ENCODE measurements at places on chromosomes 6 and 20.
A peak's percentile ranks its signal among the peaks of the same experiment; 100 is the strongest.

- DNase-seq: peak; percentile 65
Observed at GRCh38 chr6:4577406-4577805, 198.8 kb upstream of the CDYL start.

GRCh38 chr6:52306972-52307870 lies 22.7 kb upstream of the MCM3 start:
- DNase-seq: no peak

GRCh38 chr20:6942266-6942665 lies 174.8 kb downstream of the BMP2 start:
- DNase-seq: no peak

DNA sequence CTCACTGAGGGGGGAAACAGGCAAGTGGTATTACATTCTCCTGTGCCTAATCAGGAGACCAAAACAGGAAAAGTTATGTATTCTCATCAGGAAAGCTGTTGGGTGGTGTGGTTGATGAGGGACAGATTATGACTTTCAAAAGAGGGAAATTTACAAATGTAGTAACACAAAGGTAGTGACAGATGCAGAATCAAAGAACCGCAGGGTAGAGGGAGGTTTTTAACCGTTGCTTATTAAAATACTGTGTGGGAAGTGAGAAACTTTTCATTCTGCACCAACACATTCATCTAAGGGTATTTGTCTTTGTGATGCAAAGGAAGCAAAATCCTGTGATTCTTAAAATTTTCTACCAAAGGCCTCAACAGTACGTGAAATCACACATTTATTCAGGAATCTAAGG lies 288.2 kb upstream of the MAN1A1 start:
- DNase-seq: no peak

- DNase-seq: no peak
Observed at GRCh38 chr6:17240803-17241500, 40.2 kb upstream of the RBM24 start.

DNA sequence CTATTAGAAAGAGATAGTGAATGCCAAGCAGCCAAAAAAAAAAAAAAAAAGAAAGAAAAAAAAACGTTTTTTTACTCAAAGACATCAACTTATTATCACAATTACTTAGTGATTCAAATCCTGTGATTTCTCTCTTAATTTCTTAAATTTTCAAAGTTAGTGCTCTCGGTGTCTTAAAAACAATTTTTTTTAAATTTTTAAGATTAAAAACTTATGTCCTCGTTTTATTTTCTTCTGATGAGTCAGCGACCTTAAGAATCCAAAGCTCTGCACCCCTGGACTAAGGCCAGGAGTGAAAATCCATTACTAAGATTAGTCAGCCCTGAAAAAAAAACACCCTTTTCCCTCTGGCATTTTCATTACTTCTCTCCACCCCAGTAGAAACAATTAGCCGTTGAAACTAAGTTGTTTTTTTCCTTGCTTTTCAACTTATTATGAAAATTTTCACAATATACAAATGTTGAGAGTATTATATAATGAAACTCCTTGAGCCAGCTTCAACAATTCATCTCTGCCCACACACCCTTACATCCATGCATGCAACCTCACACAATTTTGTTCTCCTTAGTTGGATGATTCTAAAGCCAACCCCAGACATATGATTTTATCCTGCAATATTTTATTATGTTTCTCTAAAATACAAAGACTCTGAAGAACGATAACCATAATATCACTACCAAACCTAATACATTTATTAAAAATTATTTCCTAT lies 85.6 kb upstream of the CARMIL1 start:
- no peak for DNase-seq

DNA sequence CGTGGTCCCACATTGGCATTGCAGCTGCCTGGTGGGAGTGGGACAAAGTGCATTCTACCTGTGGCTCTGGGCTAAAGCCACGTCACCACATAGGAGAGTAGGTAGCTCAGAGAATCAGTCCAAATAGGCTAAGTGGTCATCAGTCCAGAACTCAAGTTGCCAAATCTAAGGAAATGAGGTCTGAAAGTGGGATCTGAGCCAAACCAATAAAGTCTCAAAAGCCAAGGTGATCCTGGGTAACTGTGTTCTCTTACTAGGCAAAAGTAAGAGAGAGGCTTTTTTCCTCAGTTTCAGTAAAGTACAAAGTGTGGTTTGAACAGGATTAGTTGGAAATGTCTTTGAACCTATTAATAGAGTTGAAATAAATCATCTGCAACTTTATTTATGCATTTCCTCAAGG lies 68.6 kb upstream of the CNKSR3 start:
- DNase-seq: no peak

DNA sequence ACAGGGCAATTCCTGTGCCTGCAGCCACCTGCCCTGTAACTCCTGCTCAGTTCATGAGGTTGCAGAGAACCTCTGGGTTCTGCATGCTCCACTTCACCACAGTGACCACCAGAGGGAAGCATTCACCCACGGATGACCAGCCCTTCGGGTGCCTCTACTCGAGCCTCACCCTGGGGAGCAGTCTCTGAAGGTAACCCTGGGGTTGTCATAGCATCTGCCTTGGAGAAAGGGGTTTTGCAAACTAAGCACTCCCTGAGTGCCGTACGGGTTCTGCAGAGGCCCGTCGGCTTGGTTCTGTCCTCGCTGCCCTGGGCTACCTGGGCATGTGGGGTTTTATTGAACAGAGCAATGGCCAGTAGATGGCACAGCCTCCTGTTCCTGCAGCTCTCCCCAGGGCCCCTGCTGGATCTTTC lies 10.2 kb upstream of the CST5 start:
- peak; percentile 57 for DNase-seq

GRCh38 chr6:20335872-20336271 lies 65.8 kb upstream of the E2F3 start:
- no peak for DNase-seq

GRCh38 chr6:149043476-149044130 lies 273.9 kb upstream of the TAB2 start:
- DNase-seq: no peak

DNA sequence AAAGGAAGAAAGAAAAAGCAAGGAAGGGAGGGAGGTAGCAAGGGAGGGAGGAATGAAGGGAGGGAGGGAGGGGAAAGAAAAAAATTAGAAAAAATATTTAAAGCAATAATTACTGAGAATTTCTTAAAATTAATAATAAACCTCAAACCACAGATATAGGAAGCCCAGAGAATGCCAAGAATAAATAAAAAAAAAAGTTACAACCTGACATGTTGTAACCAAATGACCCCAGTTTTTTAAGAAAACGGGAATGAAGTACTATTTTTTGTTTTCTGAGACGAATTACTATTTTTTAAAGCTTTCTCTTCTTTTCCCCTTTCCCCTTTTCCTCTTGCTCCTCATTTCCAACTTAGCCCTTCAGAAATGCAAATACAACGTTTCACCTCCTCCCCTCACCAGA lies 16.7 kb downstream of the SLC17A1 start:
- DNase-seq: no peak

- no peak for DNase-seq
Observed at GRCh38 chr6:3176562-3177355, 19.4 kb upstream of the TUBB2A start.

DNA sequence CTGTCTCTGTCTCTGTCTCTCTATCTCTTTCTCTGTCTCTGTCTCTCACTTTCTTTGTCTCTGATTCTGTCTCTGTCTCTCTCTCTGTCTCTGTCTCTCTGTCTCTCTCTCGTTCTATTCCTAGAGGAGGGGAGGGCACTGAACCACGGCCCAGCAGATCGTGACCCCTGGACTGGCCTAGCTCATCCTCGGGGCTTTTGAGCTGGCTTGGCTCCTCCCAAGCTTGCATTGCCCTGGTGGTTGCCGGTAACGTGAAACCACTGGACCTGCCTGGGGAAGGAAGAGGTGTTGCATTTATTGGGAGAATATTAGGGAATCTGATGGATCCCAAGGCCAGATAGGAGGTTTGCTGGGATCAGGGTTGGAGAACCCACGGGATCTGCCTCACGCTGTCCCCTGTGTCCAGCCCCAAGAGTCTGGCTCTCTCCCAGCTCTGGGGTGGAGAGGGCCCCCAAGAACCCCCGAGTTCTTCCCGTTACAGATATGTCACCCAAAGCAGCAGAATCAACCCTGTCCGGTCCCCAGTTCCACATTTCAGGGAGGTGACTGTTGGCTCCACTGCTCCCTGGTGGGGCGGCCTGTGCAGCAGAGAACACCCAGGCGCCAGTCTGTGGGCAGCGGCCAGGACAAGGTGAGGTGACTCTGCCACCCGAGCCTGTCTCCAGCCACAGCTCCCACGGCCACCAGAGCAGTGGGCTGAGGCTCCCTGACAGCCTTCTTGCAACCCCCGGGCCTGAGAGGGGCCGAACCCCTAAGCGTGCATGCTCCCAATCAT lies 228.3 kb downstream of the TTLL2 start:
- no peak for DNase-seq

GRCh38 chr6:19842030-19842615 lies 5.0 kb downstream of the ID4 start:
- DNase-seq: no peak

DNA sequence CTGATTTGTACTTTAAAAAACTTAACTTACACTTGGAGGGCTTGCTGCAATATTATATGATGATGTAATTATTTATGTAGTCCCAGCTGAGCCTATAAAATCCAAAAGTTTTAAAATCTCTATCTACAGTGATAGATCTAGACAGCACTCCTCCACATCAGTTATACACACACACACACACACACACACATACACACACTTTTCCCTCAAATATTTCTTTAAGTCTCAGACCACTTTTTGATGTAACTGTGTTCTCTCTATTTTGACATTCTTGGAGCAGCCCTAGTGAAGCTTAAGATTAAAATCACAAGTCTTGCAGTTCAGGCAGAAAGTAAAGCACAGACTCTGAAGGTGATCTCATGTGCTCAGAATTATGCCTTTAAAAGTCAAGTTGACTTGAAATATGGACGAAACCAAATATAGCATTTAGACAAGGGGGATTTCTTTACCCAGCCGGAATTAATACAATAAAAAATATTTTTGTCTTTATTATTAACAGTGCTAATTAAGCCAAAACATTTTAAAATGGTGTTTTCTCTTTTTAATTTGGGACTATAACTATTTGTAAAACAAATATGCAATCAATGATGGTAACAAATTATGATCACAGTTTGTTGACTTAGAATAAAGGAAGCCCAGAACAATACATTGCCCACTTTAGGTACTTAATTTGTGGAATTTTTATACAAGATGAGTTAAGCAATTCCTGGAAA lies 63.5 kb upstream of the TMEM30A start:
- DNase-seq: no peak

- DNase-seq: no peak
Observed at GRCh38 chr6:165732696-165733488, 69.9 kb upstream of the PDE10A start.

DNA sequence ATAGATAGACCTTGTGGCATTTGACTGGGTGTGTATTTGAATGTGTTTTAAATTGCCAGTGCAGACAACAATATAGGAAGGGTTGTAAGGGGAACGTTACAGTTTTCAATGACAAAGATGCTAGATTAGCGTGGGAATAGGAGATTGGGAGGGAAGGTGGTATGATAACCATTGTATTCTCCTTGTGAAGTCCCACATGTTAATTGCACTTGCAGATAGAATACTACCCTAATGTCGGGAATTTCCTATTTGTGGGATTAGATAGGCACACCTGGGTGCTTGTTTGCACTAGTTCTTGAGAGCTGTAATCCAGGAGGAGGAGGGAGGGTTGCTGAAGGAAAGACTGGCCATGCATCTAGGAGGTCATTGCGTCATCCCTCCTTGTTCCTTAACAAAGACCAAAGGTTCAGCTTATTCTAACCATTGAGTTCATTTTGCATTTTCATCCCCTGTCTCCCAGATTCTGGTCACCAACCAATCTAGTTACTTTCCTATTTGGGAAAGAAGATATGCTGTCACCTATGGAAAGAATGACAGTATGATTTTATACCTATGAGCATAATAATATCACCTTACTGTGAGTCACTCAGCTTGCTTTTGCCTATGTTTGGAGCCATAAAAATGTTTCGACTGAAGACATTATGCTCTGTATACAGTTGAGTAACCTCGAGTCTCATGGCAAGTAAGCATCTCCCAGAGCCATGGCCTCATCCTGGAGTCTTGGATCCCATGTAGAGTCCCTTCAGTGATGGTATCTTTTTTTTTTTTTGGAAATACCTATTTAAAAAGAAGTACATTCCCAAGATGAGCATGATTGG lies 201.5 kb downstream of the DTNBP1 start:
- no peak for DNase-seq

- no peak for DNase-seq
Observed at GRCh38 chr6:1701668-1702353, 92.1 kb downstream of the FOXC1 start.

- no peak for DNase-seq
Observed at GRCh38 chr6:21190701-21191100, 402.9 kb upstream of the SOX4 start.

DNA sequence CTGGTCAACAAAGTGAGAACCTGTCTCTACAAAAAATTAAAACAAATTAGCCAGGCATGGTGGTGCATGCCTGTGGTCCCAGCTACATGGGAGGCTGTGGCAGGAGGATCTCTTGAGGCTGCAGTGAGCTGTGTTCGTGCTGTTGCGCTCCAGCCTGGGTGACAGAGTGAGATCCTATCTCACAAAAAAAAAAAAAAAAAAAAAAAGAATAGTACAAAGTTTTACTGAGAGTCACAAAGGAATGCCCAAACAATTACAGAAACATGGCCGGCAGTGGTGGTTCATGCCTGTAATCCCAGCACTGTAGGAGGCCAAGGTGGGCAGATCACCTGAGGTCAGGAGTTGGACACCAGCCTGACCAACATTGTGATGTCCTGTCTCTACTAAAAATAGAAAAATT lies 14.8 kb upstream of the DSTN start:
- DNase-seq: no peak

GRCh38 chr6:4665489-4666417 lies 110.5 kb upstream of the CDYL start:
- DNase-seq: no peak

- DNase-seq: no peak
Observed at GRCh38 chr20:55079917-55080316, 604.5 kb downstream of the DOK5 start.

GRCh38 chr6:124283486-124283885 lies 479.8 kb downstream of the NKAIN2 start:
- DNase-seq: no peak

GRCh38 chr20:12640251-12640650 lies 368.5 kb upstream of the SPTLC3 start:
- no peak for DNase-seq

GRCh38 chr6:97231911-97232310 lies 51.1 kb downstream of the MMS22L start:
- DNase-seq: no peak

- DNase-seq: peak; percentile 74
Observed at GRCh38 chr6:125781314-125781868, 9.4 kb upstream of the NCOA7 start.
